ENCODE measurements at places on chromosomes 1 and 21. TPM values are rescaled to one million over a fixed set of nuclear protein-coding genes. Genes with fewer than 3 reads are reported as not detected.

SGIP1 gene
- not detected for total RNA-seq

GRCh38 chr1:86068271-86068721, 88.3 kb downstream of the COL24A1 start:
- no peaks in the 10 kb centered on the region for H3K36me3 ChIP-seq
- H3K4me1 ChIP-seq, result no peaks in the 10 kb centered on the region
- no peak overlapping the region for H3K4me3 ChIP-seq
- no peak overlapping the region for H3K27ac ChIP-seq

DNA sequence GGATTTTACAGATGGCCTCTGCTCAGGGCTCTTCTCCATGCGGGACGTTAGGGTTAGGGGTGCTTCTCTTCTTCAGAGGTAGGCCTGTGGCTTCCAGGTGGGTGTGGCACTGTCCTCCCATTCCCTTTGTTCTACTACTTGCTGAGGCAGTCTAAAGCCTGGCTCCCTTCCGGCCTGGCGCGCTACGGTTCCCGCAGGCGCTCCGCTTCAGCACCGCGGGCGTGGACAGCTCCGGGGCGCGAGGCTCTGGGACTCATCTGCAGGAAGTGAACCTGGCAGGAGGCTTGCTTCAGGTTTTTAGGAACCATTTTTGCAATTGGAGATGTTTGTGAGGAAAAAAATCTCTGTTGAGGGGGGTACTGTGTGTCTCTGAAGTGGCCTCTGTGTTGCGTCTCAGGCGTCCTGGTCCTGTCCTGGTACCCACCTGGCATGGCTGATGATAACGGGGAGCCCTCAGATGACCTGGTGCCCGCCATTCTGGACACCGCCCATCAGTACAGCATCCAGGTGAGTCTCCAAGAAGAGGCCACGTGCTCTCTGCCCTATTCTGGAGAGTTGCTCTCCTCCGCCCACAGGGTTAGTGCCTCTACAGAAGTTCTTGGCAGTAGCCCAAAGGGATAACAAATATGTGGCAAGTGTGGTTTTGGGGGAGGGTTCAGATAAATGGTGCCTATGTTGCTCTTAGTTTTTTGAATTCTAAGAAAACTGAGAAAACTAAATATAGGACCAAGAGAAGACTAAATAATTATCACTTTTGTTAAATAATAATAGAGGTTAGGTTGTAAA, 1.9 kb downstream of the MANEAL start:
- no peaks in the 10 kb centered on the region for H3K27me3 ChIP-seq
- no peak overlapping the region for H3K4me3 ChIP-seq
- no peaks in the 10 kb centered on the region for H3K36me3 ChIP-seq
- no peak overlapping the region for H3K27ac ChIP-seq
- peaks cover 17% of the 10 kb centered on the region for H3K4me1 ChIP-seq
- no peak for DNase-seq

DNA sequence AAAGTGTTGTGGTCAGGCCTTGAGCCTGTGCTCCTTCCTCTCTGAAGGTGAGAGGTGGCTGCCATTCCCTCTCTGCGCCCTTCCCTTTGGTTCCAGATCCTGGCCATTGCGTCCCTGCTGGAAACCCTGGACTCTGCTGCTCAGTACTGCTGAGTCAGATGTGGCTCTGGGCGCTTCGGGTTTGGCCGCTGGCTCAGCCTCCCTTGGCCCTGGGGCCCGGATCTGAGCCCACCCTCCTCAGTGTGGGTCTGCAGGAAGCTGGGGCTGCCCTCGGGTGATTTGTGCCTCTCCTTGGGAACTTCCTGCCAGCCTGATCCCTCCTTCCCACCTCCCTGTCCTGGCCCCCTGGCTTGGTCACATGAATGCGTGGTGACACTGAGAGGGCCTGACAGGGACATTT, 32.2 kb downstream of the QSOX1 start:
- DNase-seq, result no peak
- no peak overlapping the region for H3K4me3 ChIP-seq
- H3K4me1 ChIP-seq, result no peaks in the 10 kb centered on the region
- peaks cover 10% of the 10 kb centered on the region for H3K36me3 ChIP-seq
- no peaks in the 10 kb centered on the region for H3K27me3 ChIP-seq

- no peaks in the 10 kb centered on the region for H3K27me3 ChIP-seq
- no peaks in the 10 kb centered on the region for H3K36me3 ChIP-seq
- H3K4me1 ChIP-seq, result no peaks in the 10 kb centered on the region
- DNase-seq, result no peak
- H3K4me3 ChIP-seq, result no peak overlapping the region
Observed at GRCh38 chr1:43066578-43066977, 105.5 kb downstream of the EBNA1BP2 start.

ITGB2 gene
- 172 TPM for total RNA-seq

RASAL2 gene
- 0.61 TPM for total RNA-seq

DNA sequence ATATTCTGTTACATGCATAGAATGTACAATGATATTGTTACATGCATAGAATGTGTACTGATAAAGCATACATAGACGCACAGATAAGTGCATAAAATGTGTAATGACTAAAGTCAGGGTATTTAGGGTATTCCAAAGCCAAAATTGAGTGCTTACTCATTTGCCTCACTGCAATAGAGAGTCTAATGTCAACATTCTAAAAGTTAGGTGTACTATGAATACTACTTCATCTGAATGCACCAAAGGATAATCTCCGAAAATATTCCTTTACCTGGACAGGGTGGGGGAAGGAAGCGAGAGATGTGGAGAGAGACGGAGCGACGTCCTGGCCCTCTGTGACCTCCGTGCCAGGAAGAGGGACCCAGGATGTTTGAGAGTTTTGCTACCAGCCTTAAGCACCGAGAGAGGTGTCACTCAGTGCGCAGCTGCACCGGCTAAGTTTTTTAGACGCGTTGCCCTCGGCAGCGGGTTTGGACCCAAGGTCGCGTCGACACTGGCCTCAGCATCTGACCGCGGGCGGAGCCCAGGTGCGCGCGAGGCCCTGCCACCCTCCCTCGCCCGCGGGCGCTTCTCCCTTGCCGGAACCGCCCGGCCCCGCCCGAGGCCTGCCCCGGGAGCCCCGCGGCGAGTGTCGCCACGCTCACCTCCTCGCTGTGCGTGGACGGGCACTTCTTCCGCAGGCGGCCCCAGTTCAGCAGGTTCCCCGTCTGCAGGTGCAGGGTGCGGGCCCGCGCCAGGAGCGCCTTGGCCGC, 660 bp downstream of the GCLM start:
- H3K4me1 ChIP-seq, result no peaks in the 10 kb centered on the region
- no peaks in the 10 kb centered on the region for H3K36me3 ChIP-seq
- peak overlapping the region; percentile 42 for H3K27ac ChIP-seq
- DNase-seq, result no peak
- peak overlapping the region; percentile 74 for H3K4me3 ChIP-seq
- no peaks in the 10 kb centered on the region for H3K27me3 ChIP-seq

DNA sequence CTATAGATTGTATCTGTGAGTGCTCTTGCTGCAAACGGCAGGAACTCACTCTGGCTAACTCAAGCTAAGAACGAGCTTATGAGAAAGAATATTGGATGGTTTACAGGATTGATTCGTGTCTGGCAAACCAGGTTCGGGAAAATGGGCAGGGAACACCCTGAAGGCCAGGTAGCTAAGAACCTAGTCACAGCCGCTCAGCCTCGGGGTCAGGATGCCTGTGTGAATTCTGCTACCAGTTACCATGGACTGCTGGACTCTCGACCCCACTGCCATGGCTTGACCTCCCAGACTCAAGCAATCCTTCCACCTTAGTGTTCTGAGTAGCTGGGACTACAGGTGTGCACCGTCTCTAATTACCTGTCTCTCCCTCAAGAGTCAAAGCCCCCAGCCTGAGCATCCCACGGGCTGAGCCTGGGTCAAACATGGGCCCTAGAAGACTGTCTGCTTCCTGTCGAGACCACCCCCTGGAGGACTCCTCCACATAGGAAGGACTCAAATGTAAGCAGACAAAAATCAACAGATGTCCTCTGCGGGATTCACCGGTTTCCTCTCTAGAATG, 45.8 kb downstream of the NENF start:
- no peaks in the 10 kb centered on the region for H3K36me3 ChIP-seq
- peaks cover 6% of the 10 kb centered on the region for H3K4me1 ChIP-seq
- no peak for DNase-seq

CELA2A gene
- total RNA-seq, result 0.90 TPM

DNA sequence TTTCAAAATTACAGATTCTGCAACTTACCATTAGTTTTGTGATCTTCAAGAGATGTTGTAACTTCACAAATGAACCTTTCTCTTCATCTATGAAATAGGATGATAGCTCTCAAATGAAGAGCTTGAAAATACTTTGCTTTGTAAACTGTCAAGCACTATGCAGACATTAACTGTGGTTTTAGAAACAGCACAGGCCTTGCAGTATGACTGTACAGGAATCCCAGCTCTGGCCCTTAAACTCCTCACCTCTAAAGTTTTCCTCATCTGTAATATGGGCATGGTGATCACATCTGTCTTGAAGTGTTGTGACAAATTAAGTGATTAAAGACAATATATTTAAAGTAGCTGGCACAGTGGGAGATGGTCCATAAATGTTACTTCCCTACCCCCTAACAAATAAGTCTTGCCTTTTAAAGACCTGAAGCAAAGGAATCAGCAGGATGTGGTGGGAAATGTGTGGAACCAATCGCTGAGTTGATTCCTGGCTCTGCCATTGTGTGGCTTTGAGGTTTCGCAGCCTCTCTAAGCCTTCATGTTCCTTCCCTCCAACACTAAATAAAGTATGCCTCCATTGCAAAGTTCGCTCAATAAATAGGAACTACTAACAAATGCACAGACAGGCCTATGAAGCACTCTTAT, 5.5 kb upstream of the PTP4A2 start:
- DNase-seq, result no peak
- H3K4me1 ChIP-seq, result peaks cover 46% of the 10 kb centered on the region
- peak overlapping the region; percentile 94 for H3K27ac ChIP-seq
- peak overlapping the region; percentile 78 for H3K4me3 ChIP-seq

DNA sequence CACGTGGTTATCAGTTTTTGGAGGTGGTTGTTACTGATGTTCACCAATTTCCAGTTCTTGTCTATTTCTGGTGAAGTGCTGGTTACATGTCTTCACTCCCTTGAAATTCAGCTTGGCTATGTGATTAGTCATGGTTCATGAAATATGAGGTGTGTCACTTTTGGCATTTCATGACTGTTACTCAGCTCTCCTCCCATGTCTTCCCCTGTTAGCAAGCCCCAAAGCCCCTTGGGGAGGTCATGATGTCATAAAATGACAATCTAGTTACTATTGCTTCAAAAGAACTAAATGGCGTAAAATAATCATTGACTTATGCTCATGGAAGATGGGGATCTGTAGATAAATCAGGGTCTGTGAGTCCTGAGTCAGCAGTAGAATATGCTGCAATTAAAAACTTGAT, 425.1 kb downstream of the SETD4 start:
- H3K4me3 ChIP-seq, result no peak overlapping the region
- H3K27me3 ChIP-seq, result no peaks in the 10 kb centered on the region
- no peak overlapping the region for H3K27ac ChIP-seq
- no peaks in the 10 kb centered on the region for H3K4me1 ChIP-seq

DNA sequence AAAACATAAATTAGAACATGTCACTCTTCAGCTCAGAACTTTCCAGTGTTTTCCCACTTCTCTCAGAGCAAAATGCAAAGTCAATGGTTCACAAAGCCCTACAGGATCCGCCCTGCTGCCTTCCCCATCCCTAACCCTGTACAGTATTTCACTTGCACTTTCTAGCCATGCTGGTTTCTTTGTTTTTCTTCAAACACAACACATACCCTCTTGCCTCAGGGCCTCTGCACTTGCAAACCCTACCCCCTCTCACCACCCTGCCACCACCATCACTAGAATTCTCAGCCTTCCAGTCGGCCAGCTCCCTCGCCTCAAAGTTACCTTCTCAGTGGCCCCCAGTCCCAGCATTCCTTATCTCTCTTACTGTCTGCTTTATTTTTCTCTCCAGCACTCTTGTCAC, 17.6 kb downstream of the TEX35 start:
- DNase-seq, result no peak
- H3K36me3 ChIP-seq, result no peaks in the 10 kb centered on the region
- no peak overlapping the region for H3K27ac ChIP-seq
- no peak overlapping the region for H3K4me3 ChIP-seq
- no peaks in the 10 kb centered on the region for H3K4me1 ChIP-seq
- H3K27me3 ChIP-seq, result no peaks in the 10 kb centered on the region

- H3K27ac ChIP-seq, result no peak overlapping the region
- H3K36me3 ChIP-seq, result no peaks in the 10 kb centered on the region
- DNase-seq, result no peak
- H3K27me3 ChIP-seq, result no peaks in the 10 kb centered on the region
- H3K4me3 ChIP-seq, result no peak overlapping the region
Observed at GRCh38 chr1:164702216-164702615, 143.2 kb downstream of the PBX1 start.

ADCY10 gene
- not detected for total RNA-seq

GRCh38 chr21:24217151-24217550, 1390.1 kb downstream of the MRPL39 start:
- no peak overlapping the region for H3K4me3 ChIP-seq
- no peaks in the 10 kb centered on the region for H3K27me3 ChIP-seq
- H3K4me1 ChIP-seq, result no peaks in the 10 kb centered on the region
- no peak for DNase-seq
- H3K36me3 ChIP-seq, result no peaks in the 10 kb centered on the region

DNA sequence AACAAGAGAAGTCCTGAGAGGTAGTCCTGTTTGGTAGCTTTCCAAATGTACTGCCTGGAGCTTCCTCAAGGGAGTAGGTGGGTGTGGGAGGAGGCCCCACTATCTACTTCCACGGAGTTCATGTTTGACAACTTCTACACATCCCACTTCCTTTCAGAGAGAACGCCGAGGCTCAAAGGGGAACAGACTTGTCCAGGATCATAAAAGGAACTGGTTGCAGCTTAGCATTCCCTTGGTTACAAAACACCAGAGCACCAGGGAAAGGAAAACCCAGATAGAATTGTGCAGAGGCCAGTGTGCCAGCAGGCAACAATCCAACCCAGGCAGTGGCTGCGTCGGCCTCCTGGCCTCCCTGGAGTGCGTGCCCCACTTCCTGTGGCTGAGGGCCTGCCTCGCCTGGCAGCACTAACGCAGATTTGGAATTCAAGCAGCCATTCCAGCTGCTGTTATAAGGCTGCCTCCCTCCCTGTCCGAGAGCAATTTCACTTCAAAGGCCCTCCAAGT, 4.2 kb upstream of the RAP1GAP start:
- no peaks in the 10 kb centered on the region for H3K36me3 ChIP-seq
- no peak overlapping the region for H3K4me3 ChIP-seq
- H3K27me3 ChIP-seq, result peaks cover 6% of the 10 kb centered on the region
- no peak for DNase-seq
- no peak overlapping the region for H3K27ac ChIP-seq
- peaks cover 3% of the 10 kb centered on the region for H3K4me1 ChIP-seq

FMO5 gene
- 0.10 TPM for total RNA-seq

DNA sequence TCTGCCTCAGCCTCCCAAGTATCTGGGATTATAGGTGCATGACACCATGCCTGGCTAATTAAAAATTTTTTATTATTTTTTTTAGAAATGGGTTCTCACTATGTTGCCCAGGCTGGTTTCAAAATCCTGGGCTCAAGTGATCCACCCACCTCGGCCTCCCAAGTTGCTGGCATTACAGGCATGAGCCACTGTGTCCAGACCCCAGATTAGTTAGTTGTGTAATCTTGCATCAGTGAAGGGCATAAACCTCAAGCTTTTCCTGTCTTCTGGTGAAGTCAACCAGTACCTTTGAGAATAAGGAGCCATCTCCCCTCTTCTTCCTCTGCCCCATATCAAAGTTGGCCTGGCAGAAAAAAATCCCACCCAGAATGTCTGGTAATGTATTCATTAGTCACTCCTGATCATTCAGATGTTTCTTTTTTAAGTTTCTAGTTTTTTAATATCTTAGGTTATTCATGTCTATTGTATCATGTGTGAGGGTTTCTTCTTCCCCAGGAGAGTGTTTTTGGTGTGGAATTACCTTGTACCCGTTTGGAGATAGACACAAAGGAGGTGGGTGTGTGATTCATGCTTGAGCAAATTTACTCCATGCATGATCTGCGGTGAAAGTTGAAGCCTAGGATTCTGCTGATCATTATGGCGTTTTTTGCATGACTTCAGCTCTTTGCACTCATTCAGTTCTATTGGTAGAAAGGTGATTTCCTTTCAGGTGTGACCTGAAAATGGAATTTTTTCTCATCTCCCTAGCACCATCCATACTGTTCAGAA, 144.0 kb downstream of the FMN2 start:
- no peaks in the 10 kb centered on the region for H3K36me3 ChIP-seq
- no peak overlapping the region for H3K4me3 ChIP-seq
- no peak overlapping the region for H3K27ac ChIP-seq
